Osteoblast (primary cell): ENCODE measurements at places on chromosomes 2 and 18. TPM values are rescaled to one million over a fixed set of nuclear protein-coding genes. Genes with fewer than 3 reads are reported as not detected.

DNA sequence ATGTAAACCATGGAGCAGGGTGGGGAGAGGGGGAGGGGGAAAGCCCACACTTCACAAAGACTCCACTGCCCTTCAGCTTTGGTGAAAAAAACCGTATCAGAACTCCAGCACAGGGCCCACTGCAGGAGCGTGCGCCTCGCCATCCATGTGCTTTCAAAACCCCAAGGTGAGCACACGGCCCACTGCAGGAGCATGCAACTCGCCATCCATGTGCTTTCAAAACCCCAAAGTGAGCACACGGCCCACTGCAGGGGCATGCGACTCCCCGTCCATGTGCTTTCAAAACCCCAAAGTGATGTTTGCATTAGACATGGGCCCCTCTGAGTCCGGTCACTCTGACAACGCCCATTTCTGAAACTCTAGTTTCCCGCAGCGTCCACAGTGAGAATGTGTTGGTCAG lies 7.8 kb downstream of the TXNL4A start:
- H3K4me3 ChIP-seq = no peak overlapping the region
- peaks cover 7% of the 10 kb centered on the region for H3K4me1 ChIP-seq
- peaks cover 42% of the 10 kb centered on the region for H3K36me3 ChIP-seq
- no peaks in the 10 kb centered on the region for H3K27me3 ChIP-seq

DNA sequence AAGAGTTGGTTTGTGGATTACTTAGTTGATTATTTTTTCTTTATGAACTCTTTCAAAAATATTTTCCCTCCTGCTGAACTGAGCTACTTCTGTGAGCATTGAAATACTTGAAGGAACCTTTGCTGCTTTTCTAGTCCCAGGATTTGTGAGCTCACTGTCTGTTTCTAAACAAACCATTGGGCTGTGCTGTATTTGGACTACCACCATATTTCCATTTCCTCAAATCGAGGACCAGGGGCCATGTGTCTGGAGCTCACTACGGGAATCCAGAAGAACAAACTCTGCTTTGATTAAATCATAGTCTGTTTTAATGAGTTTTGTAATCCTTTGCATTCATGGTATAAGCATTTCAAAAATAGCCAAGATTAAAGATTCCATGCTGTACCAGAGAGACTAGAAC lies 1.3 kb downstream of the MRPL33 start:
- peaks cover 23% of the 10 kb centered on the region for H3K4me1 ChIP-seq
- H3K27me3 ChIP-seq = no peaks in the 10 kb centered on the region
- H3K27ac ChIP-seq = peak overlapping the region; percentile 95
- DNase-seq = no peak
- H3K36me3 ChIP-seq = peaks cover 38% of the 10 kb centered on the region
- peak overlapping the region; percentile 93 for H3K4me3 ChIP-seq

GRCh38 chr18:74604774-74605173 lies 7.1 kb downstream of the ZNF407 start:
- DNase-seq = no peak
- H3K27ac ChIP-seq = no peak overlapping the region
- no peak overlapping the region for H3K4me3 ChIP-seq
- peaks cover 3% of the 10 kb centered on the region for H3K4me1 ChIP-seq

GRCh38 chr2:53640466-53640865 lies 127.1 kb upstream of the CHAC2 start:
- H3K27me3 ChIP-seq = no peaks in the 10 kb centered on the region
- H3K4me1 ChIP-seq = peaks cover 9% of the 10 kb centered on the region
- DNase-seq = no peak

- no peak for DNase-seq
- peaks cover 19% of the 10 kb centered on the region for H3K4me1 ChIP-seq
- H3K27me3 ChIP-seq = no peaks in the 10 kb centered on the region
- H3K27ac ChIP-seq = no peak overlapping the region
Measured at GRCh38 chr2:190722061-190722759, 73.3 kb downstream of the NAB1 start.

- H3K4me3 ChIP-seq = no peak overlapping the region
- H3K27me3 ChIP-seq = no peaks in the 10 kb centered on the region
- no peaks in the 10 kb centered on the region for H3K4me1 ChIP-seq
- DNase-seq = no peak
- H3K27ac ChIP-seq = no peak overlapping the region
Measured at GRCh38 chr2:65681503-65681902, 249.1 kb upstream of the SPRED2 start.

GRCh38 chr2:45083175-45083574 lies 73.9 kb upstream of the SIX2 start:
- H3K27ac ChIP-seq = no peak overlapping the region
- H3K36me3 ChIP-seq = no peaks in the 10 kb centered on the region
- H3K27me3 ChIP-seq = peaks cover 12% of the 10 kb centered on the region
- DNase-seq = no peak
- no peak overlapping the region for H3K4me3 ChIP-seq

- no peaks in the 10 kb centered on the region for H3K4me1 ChIP-seq
- no peak overlapping the region for H3K27ac ChIP-seq
- H3K4me3 ChIP-seq = no peak overlapping the region
- H3K27me3 ChIP-seq = no peaks in the 10 kb centered on the region
- H3K36me3 ChIP-seq = no peaks in the 10 kb centered on the region
Measured at GRCh38 chr2:148592791-148593190, 51.8 kb upstream of the EPC2 start.

- H3K4me1 ChIP-seq = no peaks in the 10 kb centered on the region
- no peak overlapping the region for H3K27ac ChIP-seq
- peaks cover 5% of the 10 kb centered on the region for H3K27me3 ChIP-seq
- no peak for DNase-seq
Measured at GRCh38 chr18:37497853-37498518, 67.6 kb downstream of the CELF4 start.

The DSEL gene
- 119 and 157 TPM in 2 replicates for total RNA-seq

The CCDC195 gene
- total RNA-seq = not detected in 2 replicates

The CRYGC gene
- not detected in 2 replicates for total RNA-seq

The CD8B gene
- total RNA-seq = not detected in 2 replicates

The FEV gene
- total RNA-seq = not detected in 2 replicates
